ENCODE measurements at places on chromosomes 7 and 10.

DNA sequence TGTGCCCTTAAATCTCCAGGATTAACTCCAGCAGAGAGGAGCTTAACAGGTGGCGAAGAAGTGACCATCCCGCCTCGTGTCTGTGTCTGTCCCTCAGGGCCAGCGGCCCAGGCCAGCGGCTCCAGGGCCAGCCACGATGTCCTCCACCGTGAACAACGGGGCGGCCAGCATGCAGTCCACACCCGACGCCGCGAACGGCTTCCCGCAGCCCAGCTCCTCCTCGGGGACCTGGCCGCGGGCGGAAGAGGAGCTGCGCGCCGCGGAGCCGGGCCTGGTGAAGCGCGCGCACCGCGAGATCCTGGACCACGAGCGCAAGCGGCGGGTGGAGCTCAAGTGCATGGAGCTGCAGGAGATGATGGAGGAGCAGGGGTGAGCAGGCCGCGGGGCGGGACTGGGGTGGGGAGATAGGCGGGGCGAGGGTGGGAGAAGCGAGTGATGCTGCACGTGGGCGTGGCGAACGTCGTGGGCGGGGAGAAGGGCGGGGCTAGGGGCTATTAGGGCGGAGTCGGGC is 33.3 kb downstream of the SRRM3 start:
- DNase-seq, result peak; percentile 79

DNA sequence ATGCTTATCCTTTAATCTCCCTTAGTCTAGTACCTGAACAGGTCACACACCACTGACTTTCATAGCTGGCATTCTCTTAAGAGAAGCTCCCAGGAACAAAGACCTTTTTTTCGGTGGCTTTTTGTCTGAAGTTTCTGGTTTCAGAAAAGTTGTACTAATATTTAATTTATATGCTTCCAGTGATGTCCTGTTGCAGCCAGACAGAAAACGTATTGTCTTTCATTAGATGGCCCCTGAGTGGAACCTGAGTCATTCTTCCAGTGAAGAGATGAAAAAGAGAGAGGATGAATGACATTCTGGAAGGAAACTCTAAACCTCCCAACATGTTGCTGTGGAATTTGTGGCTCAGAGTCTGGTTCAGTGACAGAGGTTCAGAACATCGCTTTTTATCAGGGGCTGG is 274.8 kb upstream of the TAC1 start:
- no peak for DNase-seq

DNA sequence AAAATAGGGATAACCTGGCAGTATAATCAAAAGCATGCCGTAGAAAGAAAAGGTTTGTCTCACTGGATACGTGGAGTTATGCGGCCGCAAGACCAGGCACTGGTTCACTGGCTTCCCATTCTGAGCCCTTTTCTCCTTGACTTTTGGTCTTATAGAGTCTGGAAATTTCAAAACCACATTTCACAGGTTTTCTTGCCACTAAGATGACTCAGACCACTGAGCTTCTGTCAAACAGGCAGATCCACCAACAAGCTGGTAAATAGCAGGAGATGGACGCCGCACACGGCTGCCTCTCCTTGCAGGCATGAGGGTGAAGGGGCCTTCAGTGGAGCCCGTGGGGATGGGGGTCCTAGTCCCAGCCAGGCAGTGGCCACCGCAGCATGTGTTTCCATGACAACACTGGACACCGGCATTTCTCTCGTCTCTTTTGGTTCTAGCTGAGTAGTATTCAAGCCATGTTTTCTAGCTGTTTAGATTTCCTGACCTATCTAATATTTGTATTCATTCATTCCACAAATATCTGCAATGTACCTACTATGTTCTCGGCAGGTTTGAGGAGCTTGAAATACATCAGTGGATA is 55.5 kb downstream of the KLF6 start:
- no peak for DNase-seq

DNA sequence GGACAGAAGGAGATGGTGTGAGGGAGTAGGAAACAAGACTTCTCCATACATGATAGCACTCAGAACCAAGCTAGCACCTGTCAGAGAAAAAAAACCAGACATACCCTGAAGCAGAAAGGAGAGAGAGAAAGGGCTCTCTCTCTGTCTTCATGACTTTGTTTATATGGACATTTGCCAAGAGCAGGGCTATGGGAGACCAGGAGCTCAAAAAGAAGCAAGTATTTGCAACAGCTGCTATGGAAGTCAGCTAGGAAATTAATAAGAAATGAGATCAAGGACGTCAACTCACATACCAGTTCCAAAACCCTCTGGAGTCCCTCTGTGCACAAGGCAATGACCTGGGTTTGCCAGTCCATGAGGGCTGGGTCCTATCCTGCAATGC is 111.6 kb downstream of the SGMS1 start:
- no peak for DNase-seq

DNA sequence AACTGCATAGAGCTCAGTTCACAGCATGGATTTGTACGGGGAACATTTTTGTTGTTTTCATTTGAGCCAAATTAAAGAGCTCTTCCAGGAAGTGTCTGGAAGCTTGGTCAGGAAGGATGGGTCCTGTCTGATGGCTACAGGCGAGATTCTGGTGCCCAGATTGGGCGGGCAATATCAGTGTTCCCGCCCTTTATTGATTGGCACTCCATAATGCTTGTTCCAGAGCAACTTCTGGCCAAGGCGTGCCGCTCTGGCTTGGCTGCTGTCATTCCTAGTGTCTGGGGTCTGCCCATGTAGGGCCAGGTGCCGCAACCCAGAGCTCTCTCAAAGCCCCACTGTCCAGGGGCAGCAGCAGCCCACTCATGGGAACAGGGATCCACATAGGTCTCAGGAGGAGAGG is 45.9 kb downstream of the RAMP3 start:
- no peak for DNase-seq

DNA sequence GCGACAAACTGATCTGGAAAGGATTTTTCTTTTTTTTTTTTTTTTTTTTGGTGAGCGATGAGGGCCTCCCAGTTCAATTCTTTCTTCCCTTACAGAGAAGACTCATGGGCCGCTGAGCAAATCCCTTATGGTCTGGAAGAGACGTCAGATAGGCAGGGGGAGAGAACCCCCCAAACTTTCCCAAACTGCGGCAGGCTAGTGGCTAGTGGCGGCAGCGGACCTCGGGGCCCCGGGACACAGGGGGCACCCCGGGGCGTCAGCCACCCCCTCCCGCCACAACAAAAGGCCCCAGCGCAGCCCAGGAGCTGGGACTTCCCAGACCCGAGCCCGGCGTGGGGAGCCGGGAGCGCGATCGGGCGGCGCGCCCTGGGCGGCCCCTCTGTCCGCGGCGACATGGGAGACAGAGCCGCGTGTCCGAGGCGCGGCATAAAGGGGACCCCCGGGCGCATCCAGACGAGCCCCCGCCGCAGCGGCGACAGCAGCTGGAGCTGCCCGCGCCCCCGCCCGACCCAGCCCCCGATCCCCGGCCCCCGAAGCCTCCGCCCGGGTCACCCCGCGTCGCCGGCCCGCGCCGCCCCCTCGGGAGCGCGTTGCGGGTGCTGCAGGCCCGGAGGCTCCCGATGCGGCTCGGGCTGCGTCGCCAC is 755 bp downstream of the FAM171A1 start:
- DNase-seq, result peak; percentile 6
